ENCODE measurements at places on chromosomes 4 and X.

DNA sequence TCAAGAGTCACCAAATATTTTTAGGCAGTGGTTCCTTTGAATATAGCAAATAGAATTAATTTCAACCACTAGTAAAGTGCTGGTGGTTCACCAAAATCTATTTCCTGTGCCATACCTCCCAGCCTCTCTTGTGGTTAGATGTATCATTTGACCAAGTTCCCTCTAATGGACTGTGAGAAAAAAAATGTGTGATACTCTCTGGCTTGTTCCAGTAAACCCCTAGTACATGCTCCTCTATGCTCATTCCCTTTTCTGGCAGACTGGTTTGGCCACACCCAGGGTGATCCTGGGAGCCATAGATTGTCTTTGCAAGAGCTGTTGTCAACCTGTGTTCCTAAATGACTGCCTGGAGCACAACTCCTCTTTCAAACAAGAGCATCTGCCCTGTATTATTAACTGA lies 109.5 kb downstream of the FRAS1 start:
- DNase-seq: no peak

GRCh38 chrX:68932611-68933010 lies 103.8 kb downstream of the EFNB1 start:
- peak; percentile 85 for DNase-seq

DNA sequence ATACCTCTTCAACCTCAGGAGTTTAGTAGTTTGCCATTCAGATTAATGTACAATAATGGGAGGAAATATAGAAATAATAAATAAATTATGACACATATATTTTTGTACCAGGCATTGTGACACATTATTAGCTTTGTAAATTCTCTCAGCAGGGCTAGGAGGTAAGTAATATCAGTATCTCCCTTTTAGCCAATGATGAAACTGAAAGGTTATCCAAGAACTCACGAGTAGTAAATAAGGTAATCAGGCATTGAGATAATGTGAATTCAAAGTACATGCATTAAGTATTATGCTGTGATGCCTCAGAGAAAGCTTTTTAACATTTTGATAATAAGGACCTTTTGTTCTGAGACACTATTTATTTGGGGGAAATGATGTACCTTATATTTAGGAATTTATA lies 5.3 kb upstream of the ARAP2 start:
- no peak for DNase-seq

- DNase-seq: no peak
Measured at GRCh38 chrX:152405561-152405960, 45.6 kb downstream of the GABRA3 start.

- DNase-seq: no peak
Measured at GRCh38 chr4:33073811-33074210, 2353.6 kb downstream of the PCDH7 start.

DNA sequence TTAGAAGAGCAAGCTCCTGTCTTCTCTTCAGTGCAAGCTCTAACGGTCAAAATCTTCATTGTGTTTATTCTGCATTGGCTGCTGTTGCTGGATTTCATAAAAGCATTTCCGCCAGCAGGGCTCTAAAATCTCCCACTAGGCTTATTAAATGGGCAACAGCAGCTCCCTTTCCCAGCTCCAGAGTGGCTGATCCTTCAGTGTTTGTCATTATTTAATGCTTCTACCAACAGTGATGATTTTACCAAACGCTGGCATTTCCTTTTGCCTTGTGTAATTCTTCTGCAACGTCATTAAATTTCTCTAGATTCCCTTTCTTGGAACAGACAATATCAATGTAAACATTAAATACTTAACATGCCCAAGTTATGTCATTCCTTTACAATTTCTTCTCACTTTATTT lies 20.1 kb downstream of the SLC7A11 start:
- DNase-seq: peak; percentile 65

- peak; percentile 50 for DNase-seq
Measured at GRCh38 chr4:124423160-124423559, 289.4 kb downstream of the ANKRD50 start.

DNA sequence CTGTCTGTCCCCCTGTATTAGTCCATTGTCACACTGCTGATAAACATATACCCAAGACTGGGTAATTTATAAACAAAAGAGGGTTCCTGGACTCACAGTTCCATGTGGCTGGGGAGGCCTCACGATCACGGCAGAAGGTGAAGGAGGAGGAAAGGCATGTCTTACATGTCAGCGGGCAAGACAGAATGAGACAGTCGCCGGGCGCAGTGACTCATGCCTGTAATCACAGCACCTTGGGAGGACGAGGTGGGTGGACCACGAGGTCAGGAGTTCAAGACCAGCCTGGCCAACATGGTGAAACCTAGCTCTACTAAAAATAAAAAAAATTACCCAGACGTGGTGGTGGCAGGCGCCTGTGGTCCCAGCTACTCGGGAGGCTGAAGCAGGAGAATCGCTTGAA lies 24.7 kb downstream of the IL3RA start:
- DNase-seq: no peak

GRCh38 chr4:182338746-182339145 lies 95.5 kb downstream of the TENM3 start:
- DNase-seq: no peak

DNA sequence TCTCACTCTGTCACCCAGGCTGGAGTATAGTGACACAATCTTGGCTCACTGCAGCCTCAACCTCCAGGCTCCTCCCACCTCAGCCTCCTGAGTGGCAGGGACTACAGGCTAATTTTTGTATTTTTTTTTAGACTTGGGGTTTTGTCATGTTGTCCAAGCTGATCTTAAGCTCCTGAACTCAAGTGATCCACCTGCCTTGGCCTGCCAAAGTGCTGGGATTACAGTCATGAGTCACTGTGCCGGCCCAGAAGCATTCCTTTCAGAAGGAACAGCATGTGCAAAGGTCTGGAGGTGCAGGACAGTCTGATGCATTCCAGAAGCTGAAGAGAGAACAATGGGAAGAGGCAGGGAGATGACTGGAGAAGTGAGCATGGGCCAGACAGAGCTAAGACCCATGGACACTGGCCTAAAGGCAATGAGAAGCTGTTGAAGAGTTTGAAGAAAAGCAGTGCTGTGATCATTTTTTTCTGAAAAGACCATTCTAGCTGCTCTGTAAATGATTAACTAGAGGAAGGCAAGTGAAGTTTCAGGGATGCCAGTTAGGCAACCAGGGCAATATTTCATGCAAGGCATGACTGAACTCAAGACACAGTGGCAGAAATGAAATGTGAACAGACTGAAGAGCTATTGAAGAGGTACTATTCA lies 43.2 kb downstream of the MANBA start:
- no peak for DNase-seq

GRCh38 chr4:187586892-187587291 lies 408.7 kb upstream of the ZFP42 start:
- no peak for DNase-seq

GRCh38 chr4:114361249-114361648 lies 237.4 kb upstream of the UGT8 start:
- no peak for DNase-seq

DNA sequence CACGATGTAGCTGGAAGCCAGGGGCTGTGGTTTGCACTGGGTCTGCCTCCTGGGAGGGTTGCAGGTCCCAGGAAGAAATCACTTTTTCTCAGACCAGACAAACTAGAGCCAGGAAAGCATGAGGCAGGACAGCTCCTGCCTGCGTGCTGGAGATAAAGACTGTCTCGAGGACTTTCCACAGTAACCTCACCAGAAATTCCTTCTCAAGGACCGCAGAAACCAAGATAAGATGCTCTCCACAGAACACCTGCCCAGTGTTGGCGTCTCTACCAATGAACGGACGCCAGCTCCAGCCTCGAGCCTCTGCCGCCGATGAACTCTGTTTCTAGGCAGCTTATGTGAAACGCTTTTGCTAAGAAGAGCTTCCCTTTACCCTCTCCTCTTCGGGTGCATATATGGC lies 76.9 kb upstream of the AFAP1 start:
- DNase-seq: no peak

DNA sequence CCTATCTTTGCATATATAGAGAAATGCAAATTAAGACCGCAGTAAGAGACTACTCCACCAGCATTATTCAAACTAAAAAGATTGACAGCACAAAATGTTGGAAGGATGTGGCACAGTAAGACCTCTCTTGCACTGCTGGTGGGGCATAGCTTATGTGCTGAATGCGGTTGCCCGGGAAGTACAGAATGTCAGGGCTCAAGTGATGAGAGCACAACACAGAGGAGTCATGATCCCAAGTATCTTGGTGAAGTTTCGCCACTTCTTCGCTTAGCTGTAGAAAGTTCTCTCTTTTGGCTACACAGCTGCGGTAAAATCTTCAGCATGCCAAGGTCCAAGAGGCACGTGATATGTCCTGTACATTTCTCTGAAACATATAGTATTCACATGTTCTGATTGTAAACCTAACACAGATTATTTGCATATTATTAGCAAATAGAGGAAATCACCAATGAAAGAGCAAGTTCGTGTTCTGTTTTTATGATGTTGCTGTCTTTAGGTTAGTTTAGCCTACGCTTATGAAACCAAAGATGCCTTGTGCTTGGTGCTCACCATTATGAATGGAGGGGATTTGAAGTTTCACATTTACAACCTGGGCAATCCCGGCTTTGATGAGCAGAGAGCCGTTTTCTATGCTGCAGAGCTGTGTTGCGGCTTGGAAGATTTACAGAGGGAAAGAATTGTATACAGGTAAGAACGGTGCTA lies 55.0 kb downstream of the HTT-AS start:
- DNase-seq: no peak

- no peak for DNase-seq
Measured at GRCh38 chrX:28599957-28600356, 12.7 kb downstream of the IL1RAPL1 start.

- DNase-seq: peak; percentile 83
Measured at GRCh38 chr4:7802093-7802726, 137.5 kb downstream of the AFAP1 start.

GRCh38 chr4:73340917-73341316 lies 63.2 kb upstream of the ALB start:
- no peak for DNase-seq

- no peak for DNase-seq
Measured at GRCh38 chr4:187665086-187665485, 330.5 kb upstream of the ZFP42 start.

DNA sequence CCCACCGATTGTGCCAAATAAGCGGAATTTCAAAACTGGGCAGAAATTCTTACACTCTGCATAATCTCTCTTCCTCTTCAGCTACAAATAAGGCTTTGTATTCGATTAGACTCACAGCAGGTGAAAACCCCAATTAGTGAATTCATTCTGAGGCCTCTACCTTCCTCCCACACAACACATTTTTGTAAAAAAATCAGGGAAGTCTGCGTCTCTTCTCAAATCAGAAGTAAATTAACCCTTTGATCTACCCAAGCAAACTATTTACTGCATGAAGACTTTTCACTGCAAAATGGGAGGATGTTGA lies 200.6 kb upstream of the FTHL17 start:
- no peak for DNase-seq

DNA sequence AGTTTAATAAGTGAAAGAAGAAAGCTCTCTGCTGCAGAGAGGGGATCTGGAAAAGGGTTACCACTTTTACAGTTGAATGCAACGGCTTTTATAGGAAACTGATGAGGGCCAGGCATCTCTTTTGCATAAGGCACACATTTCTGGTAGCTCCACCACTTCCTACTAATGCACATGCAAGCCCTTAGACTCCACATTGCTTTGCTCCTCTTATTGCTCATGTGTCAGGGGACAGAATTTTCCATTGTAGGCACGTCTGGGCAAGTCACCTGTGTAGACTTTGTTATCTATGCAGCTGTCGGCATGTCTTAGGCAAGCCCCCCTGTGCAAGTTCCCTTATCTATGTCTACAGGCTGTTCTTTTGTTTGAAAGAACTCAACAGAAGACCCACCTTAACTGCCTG lies 294.6 kb upstream of the STS start:
- no peak for DNase-seq

- no peak for DNase-seq
Measured at GRCh38 chr4:15558561-15558960, 88.9 kb downstream of the CC2D2A start.

- no peak for DNase-seq
Measured at GRCh38 chr4:69518102-69518501, 22.4 kb upstream of the UGT2B4 start.

DNA sequence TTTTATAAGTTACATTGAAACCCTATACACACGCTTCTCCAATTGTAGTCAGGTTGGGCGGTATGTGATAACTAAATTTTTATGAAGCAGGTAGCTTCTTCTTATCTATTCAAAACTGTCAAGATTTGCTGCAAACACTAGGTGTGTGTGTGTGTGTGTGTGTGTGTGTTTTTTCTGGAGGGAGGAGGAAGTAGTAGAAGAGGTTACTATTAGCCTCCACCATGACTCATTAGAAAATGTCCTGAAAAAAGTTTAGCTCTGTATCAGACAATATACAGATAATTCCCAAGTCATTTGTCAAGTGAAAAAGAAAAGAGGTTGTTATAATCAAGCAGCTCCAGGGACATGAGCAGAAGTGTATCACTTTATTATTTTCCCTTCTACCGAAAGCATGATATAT lies 33.9 kb downstream of the PCDH7 start:
- DNase-seq: peak; percentile 54

GRCh38 chrX:103248553-103248952 lies 6.4 kb downstream of the TCEAL8 start:
- DNase-seq: peak; percentile 36

DNA sequence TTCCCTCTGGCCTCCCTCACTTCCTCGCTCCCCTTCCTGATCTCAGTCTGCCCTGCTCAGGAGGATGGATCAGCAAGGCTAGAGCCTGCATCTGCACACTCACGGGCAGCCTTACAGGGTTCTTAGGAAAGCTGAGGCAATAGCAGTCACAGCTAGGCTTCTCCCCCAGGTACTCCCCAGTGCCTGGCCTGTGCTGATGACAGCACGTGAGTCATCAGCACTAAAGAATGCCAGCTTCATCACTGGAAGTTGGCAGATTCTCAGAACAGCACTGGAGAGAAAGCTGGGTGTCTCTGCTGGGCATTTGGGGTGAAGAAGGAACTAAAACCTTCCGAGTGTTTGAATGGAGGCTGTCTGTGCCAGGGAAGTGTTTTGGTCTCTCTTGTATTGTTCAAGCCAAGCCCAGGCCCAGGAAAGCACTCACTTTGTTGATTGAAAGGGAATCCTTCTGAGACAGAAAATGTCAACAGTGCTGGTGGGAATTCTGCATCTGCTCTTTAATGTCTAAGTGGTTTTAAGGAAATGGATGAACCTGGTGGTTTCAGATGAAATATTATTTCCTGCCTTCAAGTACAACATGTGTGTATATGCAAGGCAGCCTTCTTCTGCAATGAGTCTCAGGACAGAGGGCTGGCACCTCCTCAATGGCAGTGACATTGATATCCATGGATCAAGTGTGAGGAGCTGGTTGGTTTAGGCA lies 73.0 kb upstream of the SCOC start:
- DNase-seq: peak; percentile 60

GRCh38 chr4:184764601-184765000 lies 30.7 kb upstream of the CENPU start:
- DNase-seq: no peak

DNA sequence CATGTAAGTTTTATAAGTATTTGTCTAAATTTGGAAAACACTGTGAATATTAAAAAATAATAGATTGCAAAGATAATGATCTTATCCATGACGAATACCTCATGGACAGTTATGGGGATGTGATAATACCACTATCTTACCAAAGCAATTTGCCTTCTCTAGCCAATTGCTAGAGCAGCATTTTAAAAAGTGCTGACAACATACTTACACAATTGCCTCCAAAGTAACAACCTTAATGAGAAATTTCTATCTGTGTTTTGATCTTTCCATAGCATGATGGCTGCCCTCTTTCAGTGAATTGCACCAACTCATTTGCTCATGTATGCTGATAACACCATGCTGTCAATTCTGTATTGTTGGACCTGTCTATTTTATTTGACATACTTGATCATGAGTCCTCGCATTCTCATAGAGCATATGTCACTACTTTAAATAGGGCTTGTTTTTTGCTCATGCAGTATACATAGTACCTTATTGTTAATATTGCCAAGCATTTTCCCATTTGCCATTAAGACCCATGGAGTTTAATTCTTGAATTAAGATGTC lies 87.2 kb downstream of the MMRN1 start:
- no peak for DNase-seq

Measured in dermis microvascular lymphatic vessel endothelial cell (primary cell).